ENCODE measurements at places on chromosomes 7 and 10.

DNA sequence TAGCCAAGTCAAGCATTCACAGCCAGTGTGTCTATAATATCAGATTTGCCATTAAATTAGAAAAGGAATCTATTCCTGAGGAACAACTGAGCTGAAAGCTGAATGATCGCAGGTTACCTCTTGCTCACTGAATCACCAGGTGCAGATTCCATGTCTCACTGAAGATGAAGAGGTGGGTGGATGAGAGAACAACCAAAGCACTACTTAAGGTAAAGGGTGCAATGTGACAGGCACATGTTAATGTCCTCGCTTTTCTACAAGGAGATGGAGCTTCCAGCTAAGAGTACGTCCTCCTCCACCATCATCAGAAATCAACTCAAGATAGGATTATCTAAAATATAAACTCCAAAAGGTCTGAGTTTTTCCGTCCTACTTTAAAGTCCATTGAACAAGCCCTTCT is 4.6 kb downstream of the SORCS1 start:
- DNase-seq: no peak

GRCh38 chr7:32846630-32847225 is 44.8 kb downstream of the KBTBD2 start:
- peak; percentile 86 for DNase-seq

GRCh38 chr10:101225846-101226421 is 3.3 kb downstream of the LBX1 start:
- DNase-seq: no peak

GRCh38 chr7:143015926-143016490 is 10.9 kb downstream of the OR9A2 start:
- DNase-seq: no peak

GRCh38 chr7:44530990-44531389 is 10.1 kb downstream of the NPC1L1 start:
- no peak for DNase-seq

DNA sequence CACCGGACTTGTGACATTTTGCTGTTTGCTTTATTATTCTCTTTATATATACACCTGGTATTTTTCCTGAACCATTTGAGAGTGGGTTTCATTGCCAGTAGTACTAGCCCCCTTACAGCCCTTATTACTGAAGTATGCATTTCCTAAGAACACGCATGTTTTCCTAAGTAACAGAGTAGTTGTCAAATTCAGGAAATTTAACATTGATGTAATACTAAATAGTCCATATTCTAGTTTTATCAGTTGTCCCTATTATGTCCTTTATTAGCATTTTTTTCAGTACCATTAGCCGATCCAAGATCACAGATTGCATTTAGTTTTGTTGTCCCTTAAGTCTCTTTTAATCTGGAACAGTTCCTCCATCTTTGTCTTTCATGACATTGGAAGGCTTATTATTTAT is 8.0 kb downstream of the KMT2E start:
- DNase-seq: no peak

GRCh38 chr10:16789765-16790164 is 27.5 kb downstream of the RSU1 start:
- DNase-seq: no peak

- DNase-seq: no peak
Measured at GRCh38 chr7:3493499-3493898, 192.4 kb downstream of the SDK1 start.

DNA sequence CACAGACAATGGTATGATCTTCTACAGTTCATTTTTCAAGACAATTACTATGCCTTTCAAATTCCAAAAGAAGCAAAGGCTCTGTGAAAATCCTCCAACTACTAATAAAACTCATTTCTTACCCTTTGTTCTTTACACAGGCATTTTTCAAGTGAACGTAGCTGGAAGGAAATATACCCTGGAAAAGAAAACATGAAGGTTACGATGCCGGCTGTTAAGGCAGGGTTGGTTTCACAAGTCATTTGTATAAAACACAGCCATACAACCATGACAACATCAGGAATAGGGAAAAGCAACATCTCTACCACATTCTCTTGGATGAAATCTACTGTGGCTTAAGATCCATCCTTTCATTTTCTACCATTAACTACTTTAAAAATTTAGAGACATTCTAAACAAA is 207.9 kb downstream of the DOCK4 start:
- DNase-seq: no peak

- DNase-seq: no peak
Measured at GRCh38 chr7:77933394-77933793, 134.8 kb downstream of the PHTF2 start.

DNA sequence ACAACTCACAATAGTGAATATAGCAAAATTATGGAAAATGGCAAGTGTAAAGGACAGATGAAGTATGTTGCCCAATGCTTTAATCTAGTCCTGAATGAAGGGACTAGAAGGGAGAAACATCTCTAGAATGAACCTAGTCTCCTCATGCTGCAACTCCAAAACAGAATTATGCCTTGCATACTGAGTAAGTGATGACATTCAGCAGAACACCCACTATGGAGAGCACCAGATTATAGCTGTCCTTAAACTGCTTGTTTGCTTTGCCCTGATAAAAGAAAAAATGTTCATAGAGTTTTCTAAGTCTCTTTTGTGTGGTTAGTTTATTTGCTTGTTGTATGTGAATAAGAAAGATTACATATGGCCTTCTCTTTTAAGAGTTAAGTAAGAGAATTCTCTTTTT is 7.8 kb upstream of the HGF start:
- DNase-seq: no peak

- DNase-seq: no peak
Measured at GRCh38 chr10:89398003-89398749, 5.8 kb downstream of the IFIT1 start.

GRCh38 chr10:46560952-46561351 is 4.5 kb upstream of the GPRIN2 start:
- no peak for DNase-seq

GRCh38 chr10:112739592-112740353 is 210.3 kb upstream of the TCF7L2 start:
- DNase-seq: no peak

- no peak for DNase-seq
Measured at GRCh38 chr10:92740762-92741161, 51.0 kb downstream of the HHEX start.

GRCh38 chr10:3353235-3353634 is 180.7 kb upstream of the PITRM1 start:
- DNase-seq: no peak

- no peak for DNase-seq
Measured at GRCh38 chr10:84825330-84825729, 496.9 kb downstream of the CCSER2 start.

GRCh38 chr10:72846238-72846637 is 47.3 kb upstream of the OIT3 start:
- peak; percentile 1 for DNase-seq

DNA sequence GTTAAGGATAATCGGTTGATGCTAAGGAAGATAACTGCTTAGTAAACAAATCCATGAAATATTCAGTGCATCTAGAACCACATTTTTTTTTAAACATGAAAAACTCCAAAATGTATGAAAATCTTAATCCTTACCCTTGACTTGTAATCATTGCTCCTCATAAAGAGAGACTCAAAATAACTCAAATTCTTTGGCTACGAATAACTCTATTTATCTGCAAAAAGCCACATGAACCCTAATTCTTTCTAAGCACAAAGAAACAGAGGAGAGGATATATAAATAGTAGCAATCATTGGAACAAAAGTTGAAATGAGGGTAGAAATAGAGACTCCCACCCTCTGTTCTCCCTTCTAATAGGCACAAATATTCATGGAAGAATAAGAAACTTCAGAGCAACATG is 40.2 kb downstream of the ANK3 start:
- no peak for DNase-seq

DNA sequence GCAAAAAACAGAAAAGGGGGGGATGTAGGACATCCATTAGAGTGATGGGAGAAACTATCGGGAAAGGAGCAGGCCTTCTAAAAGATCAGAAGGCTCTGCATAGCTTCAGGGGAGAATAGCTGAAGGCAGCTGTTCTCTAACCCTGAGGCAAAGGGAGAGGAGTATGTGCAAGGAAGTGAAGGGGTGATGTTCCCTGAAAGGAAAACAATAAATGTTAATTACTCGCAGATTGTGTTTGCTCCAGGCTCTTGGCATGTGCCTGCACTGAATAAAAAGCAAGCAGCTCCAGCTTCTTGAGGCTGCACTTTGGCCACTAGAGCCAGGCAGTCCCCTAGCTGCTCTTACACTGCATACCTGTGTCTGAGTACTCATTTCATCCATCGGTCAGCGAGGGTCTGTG is 14.4 kb upstream of the STARD3NL start:
- DNase-seq: no peak

GRCh38 chr7:110786328-110786965 is 304.5 kb upstream of the LRRN3 start:
- no peak for DNase-seq

GRCh38 chr10:1736972-1737221 is 428 bp downstream of the ADARB2 start:
- DNase-seq: no peak

DNA sequence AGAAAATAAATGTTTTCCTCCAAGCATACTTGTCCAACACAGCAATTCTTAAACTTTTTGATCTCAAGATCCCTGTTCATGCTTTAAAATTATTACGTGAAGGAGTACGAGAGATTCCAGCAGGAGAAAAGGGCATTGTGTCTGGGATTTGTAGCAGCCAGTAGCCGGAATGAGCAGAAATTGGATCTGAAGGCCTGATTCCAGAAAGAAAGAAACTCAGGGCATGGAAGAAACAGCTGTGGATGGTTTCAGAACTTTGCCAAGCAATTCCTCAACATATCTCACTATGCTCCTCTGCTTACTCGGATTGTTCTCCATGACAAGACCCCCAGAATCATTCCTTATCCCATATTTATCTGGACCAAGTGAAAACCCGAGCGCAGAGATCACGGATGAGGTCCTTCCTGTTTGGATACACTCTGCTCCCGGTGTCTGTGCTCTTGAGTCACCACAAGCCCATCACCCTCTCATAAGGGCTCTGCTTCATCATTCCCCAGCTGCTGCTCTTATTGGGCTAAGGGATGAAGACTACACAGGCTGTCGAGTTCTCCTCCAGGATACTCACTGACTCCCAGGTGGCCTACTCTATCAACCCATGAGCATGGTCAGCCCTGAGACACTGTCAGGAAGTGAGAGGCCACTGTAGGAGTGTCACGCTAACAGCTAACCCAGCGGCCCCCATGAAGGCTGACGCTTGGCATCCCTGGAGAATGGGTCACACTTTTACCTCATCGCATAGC is 121.0 kb upstream of the LANCL2 start:
- no peak for DNase-seq

DNA sequence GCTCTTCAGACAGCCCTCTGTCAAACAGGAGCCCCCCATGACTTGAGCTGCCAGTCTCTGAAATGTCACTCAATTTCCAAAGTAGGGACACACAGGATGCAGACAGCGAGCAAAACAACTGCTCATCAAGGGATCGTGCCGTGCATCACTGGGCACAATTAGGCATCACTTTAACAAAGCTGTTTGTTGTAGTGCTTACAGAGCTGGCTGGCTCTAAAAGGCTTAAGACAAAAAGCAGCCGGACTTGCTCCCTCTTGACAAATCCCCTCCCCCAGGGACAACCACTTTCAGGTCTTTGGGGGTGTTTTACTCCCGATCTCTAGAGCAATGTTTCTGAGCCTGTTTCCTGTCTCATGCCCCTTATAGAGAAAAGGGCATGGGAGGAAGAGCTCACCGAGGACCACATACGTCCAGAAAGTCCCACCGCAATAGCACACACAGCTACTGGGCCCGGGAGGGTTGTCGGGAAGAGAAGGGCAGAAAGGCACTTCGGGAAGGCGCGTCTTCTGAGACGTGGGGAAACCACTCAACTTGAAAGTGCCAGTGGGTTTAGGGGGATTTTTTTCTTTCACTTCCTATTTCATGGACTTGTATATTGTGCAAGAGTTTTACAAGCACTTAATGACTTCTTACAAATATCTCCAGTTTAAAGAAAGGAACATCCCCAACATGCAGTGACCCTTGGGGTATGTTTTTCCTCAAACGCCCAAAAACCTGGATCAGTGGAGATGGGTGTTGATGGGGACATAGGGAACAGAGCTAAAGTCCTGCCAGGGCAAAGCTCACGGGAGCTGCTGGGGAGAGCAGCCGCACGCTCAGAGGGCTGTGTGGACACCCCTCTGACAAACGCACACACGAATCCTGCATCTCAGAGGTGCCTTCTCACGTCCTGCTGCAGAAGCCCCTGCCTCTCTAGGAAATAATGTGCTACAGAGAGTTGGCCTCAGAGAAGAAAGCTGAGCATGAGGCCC is 27.1 kb downstream of the LRRC20 start:
- DNase-seq: no peak

GRCh38 chr10:117217196-117217761 is 20.0 kb downstream of the KCNK18 start:
- DNase-seq: peak; percentile 3
